ENCODE measurements at places on chromosomes 5 and 9.

DNA sequence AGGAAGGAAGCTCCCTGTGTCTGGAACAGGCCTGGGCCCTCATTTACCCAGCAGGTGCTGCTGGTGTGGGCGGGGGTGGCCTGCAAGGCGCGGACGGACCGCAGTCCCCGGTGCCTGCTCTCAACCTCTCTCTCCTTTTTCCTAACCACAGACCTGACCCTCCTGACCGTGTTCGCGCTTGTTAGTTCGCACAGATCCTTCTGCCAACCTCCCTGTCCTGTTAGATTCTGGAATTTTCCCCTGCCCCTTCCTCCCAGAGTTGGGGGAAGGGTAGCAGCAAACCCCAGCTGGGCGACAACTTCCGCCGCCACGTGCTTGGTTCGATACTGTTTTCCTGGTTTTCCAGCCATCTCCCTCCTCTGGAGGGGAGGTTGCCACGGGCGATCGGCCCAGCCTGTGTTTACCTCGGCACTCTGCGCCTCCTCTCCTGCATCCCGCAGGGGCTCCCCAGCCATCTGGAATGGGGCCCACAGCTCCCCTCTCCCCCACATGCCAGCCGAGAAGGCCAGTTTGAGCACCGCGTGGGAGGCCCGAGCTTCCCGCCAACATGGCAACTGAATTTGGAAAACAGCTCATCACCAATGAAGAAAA lies 70.8 kb upstream of the UNC5A start:
- DNase-seq, result no peak

DNA sequence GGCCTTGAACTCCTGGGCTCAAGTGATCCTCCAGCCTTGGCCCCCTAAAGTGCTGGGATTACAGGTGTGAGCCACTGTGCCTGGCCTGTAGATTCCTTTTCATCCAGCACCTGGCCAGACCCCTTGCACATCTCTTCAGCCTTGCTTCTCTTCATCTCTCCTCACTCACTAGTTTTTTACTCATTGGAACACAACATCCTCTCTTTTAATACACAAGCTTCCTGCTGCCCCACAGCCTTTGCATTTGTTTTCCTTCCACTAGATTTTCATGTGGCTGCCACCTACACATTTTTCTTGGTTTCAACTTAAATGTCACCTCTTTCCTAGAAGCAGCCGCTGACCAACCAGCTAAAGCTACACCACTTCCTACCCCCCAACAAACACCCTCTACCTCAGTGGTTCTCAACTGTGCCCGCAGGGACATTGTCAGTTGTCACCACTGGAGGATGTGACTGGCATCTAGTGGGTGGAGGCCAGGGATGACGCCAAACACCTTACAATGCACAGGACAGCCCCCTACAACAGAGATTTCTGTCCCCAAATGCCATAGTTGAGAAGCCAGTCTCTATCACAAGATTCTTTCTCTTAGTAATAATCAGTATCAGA lies 33.7 kb downstream of the HAVCR1 start:
- DNase-seq, result no peak

GRCh38 chr5:177295924-177296323 lies 7.6 kb downstream of the RAB24 start:
- DNase-seq, result no peak

- no peak for DNase-seq
Measured at GRCh38 chr5:104751969-104752368, 1189.4 kb upstream of the NUDT12 start.

DNA sequence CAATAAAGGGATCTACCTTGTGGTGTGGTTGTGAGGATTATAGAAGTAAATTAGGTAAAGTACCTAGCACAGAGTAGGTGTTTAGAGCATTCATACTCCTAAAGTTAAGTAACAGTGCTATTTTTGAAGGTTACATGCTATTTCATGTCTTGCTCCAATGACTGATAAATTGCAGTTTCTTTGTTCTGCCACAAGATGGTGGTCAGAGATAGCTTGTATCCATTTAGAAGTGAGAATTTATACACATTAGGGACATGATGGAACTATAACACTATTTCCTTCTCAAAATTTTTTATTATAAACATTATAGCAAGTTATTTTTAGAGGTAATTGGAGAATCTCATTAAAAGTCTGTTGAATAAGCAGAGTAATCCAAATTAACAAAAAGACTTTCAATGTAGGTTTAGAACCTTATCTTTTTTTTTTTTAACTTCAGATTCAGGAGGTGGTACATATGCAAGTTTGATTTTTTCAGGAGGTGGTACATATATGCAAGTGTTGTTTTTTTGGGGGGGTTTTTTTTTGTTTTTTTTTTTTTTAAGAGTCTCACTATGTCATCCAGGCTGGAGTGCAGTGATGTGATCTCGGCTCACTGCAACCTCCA lies 17.1 kb downstream of the MTREX start:
- DNase-seq, result no peak

DNA sequence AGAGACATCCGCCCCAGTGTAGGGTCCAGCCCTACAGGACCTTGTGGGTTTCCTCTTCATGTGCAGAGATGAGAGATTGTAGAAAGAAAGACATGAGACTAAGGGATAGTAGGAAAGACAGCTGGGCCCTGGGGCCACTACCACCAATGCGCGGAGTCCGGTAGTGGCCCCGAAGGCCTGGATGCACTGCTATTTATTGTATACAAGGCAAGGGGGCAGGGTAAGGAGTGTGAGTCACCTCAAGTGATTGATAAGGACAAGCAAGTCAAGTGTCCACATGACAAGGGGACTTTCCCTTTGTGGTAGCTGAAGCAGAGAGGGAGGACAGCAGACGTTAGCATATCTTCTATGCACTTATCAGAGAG lies 6.2 kb upstream of the TMEM141 start:
- DNase-seq, result no peak

DNA sequence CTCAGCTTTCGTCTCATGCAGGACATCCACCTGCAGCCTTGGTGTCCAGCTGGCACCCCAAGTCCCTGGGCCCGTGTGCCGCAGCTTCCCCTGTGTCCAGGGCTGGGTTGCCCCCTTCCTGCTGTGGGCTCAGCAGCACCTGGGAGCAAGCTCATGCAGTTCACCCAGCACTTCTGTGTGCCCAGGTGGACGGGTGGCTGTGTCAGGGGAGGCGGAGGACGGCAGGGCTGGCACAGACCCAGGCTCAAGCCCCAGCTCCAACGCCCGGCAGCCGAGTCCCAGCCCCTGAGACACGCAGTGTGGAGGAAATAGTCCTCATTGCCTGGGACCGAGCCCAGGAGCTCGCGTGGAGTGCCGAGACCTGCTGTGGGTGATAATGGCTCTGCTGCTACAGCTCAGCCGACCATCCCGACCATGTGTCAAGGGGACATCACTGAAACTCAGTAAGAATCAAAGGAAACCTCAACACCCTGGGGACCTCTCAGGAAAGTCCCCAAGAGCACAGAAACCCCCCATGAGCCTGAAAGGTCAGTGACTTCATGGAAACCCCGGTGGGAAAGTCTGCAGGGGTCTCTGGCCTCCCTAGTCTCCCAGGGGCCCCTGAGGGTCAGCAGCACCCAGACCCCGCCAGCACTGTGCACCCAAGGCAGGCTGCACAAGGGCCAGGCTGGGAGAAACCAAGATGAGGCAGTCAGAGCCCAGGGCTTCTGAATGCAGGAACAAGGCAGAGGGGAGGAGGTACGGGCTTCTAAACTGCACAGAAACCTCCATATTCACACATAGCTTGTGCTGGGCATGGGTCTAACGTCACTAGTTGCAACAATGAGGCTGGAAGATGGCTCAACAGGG lies 38.8 kb downstream of the LPCAT1 start:
- no peak for DNase-seq

DNA sequence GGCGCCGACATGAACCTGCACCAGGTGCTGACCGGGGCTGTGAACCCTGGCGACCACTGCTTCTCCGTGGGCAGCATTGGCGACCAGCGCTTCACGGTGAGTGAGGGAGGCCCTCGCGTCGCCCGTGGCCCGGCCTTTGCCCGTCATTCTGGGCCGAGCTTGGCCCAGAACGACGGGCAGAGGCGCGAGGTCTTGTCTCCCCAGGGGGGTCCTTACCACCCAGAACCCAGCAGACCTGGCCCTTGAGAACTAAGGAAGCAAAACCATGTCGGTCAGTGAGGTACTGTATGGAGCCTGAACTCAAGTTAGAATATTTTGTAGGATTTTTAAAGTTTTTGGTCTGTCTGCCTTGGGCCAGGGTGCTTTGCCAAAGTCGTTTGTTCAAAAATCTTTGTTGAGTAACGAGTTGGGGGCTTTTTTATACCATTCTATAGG lies 691 bp downstream of the DMXL1 start:
- DNase-seq, result no peak

GRCh38 chr5:15354021-15354420 lies 146.0 kb upstream of the FBXL7 start:
- no peak for DNase-seq

GRCh38 chr9:126337729-126338372 lies 11.2 kb downstream of the MVB12B start:
- no peak for DNase-seq

DNA sequence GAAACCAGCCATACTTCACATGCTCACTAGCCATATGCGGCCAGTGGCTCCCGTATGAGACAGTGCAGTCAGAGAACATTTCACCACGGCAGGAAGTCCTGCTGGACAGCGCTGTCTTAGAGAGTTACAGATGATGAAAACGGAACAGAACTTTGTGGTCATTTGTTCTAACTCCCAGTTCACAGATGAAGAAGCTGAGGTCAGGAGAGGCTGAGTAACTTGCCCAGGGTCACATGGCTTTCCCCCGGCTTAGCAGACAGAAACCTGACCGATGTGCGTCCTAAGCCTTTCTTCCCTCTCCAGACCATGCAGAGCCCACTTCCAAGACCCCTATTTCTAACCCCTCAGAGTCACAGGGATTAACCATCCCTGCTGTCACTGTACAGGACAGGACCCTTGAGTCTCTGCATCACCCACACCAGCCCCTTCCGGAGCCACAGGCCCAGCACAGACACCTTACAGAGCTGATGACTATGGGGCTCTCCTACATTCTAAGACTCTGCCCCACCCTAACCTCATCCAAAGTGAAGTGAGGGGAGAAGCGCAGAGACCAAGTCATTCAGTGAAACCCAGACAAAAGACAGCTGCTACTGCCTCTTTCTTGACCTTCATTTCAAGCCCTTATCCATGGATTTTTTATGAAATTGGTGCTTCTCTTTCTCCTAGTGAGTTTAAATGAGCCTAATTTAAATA lies 86.9 kb downstream of the PTPN3 start:
- DNase-seq, result no peak

DNA sequence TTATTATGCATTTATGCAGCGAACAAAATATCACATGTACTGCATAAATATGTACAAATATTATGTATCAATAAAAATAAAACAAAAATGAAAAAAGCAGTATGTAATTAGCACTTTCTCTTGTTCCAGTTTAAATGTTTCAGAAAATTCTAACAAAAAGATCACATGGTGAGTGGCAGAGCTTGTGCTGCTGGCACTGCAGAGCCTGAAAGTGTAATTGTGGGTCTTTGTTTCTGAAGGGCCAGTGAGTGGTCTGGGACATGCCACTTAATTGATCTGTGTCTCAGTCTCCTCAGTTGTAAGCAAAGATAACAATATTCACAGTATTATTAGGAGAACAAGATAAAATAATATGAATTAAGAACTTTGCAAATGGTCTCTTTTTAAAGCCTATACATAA lies 39.5 kb upstream of the RAI14 start:
- no peak for DNase-seq

GRCh38 chr5:87184605-87185004 lies 83.1 kb upstream of the RASA1 start:
- DNase-seq, result no peak

DNA sequence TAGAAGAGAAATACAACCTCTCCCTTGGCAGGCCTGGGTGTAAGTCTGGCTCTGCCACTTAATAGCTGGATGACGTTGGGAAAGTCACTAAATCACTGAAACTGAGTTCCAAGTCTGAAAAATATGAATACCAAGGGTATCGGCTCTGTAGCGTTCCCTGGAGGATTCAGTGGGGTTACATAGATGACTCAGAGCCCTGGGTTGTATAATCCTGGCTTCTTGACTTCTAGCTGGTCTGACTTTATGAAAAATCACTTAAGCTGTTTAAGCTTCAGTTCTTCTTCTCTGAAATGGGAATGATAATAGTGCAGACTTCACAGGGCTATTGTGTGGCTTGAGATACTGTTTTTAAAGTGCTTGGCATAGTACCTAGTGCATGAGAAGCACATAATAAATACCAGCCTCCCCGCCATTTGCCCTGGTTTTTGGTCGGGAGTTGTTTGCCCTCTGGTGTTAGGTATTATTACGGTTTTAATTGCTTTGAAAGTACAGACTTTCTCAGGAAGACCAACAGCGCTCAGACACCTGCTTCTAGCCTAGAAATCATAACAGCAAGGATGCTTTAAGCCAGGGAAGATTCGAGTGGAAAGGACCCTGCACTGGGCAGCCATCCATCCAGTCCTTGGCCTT lies 43.0 kb downstream of the CYFIP2 start:
- no peak for DNase-seq

DNA sequence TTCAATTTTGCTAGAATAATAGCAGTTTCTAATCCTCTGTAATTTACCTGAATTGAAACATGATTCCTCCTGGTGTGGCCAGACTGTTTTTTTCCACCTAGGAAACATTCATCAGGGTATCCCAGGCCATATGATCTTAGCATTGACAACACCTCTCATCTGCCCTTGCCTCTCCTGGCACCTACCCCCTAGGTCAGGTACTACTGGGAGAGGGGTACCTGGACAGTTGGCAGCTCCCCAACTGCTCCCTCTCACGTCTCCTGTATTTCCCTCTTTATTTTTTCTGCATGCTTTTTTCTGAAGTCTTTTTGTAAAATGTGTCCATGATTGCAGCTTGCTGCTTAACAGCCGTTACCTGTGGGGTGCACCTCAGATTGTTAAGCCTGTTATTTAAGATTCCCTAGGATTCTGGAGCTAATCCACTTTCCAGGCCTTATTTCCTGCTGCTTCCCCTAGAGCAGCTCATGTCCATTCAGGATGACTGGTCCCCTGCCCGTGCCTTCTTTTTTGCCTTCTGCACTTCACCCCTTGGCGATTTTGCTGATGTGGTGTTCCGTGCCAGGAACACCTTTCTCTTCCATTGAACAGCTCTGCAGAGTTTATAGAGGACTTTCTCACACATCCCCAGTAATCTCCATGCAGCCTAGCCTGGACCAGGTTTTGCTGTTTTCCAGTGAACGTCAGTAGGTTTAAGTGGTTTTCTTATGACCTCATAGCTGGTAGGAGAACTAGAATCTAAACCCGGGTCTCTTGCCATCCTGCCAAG lies 33.6 kb downstream of the SNX30 start:
- no peak for DNase-seq

All from mesothelial cell of epicardium (in vitro differentiated cells).